ENCODE measurements at places on chromosomes 7 and 10. TPM values are rescaled to one million over a fixed set of nuclear protein-coding genes. Genes with fewer than 3 reads are reported as not detected.

Gene KCNH2
- 4.1 TPM for total RNA-seq

Gene TMEM236
- total RNA-seq = 0.14 TPM

Gene TYW1B
- total RNA-seq = 8.4 TPM

Gene CPA1
- not detected for total RNA-seq

Gene HOXA10
- total RNA-seq = 29.1 TPM

Gene CALML5
- not detected for total RNA-seq

Gene CPVL
- 19.1 TPM for total RNA-seq

Gene AQP1
- total RNA-seq = 1.6 TPM

Gene BCAP29
- 62.2 TPM for total RNA-seq

Gene PEX1
- 14.7 TPM for total RNA-seq

Gene DLX5
- not detected for total RNA-seq

Gene GARIN1A
- total RNA-seq = 0.17 TPM

Gene TUBAL3
- 0.34 TPM for total RNA-seq

Gene TEX36
- not detected for total RNA-seq

Gene CLCN1
- not detected for total RNA-seq

Gene PTCD1
- total RNA-seq = 5.6 TPM

Gene IDI2
- not detected for total RNA-seq

Gene PTPRZ1
- 0.04 TPM for total RNA-seq

Gene SH2B2
- total RNA-seq = 11.4 TPM

Gene ATP5F1C
- total RNA-seq = 291 TPM

Gene LLCFC1
- total RNA-seq = not detected

Gene SAP25
- 0.62 TPM for total RNA-seq

Gene OIT3
- not detected for total RNA-seq

Gene PRF1
- total RNA-seq = not detected

Gene ATP6V0A4
- 0.88 TPM for total RNA-seq

Gene CPA4
- 0.25 TPM for total RNA-seq

Gene CSGALNACT2
- 17.3 TPM for total RNA-seq

Gene PRKCQ
- total RNA-seq = 7.7 TPM

Gene PTPRE
- 10.3 TPM for total RNA-seq

Gene UCMA
- total RNA-seq = not detected

All from kidney epithelial cell (primary cell).